ENCODE measurements at places on chromosomes 3 and 15.

DNA sequence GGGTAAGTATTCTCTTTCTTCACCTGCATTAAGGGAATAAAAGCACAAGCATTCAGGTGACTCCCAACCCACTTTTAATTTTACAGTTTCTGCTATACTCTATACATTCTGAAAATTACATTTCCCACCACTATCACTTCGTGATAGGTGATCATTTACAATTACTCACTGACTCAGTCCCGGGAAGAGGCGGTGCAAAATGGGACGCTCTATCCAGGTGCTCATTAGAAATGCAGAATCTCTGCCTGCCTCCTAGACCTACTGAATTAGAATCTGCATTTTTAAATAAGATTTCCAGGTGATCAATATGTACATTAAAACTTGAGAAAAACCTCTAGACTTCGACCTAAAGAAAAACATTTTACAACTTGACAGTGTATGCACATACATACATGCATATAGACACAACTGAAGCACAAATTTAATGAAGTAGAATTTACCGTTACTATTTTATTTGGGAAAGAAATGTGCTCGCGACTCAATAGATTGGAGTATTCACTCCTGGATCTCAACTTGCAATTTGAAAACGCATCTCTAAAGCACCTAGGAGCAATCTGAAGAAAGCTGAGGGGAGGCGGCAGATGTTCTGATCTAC lies 598 bp upstream of the TGFBR2 start:
- no peak for DNase-seq

DNA sequence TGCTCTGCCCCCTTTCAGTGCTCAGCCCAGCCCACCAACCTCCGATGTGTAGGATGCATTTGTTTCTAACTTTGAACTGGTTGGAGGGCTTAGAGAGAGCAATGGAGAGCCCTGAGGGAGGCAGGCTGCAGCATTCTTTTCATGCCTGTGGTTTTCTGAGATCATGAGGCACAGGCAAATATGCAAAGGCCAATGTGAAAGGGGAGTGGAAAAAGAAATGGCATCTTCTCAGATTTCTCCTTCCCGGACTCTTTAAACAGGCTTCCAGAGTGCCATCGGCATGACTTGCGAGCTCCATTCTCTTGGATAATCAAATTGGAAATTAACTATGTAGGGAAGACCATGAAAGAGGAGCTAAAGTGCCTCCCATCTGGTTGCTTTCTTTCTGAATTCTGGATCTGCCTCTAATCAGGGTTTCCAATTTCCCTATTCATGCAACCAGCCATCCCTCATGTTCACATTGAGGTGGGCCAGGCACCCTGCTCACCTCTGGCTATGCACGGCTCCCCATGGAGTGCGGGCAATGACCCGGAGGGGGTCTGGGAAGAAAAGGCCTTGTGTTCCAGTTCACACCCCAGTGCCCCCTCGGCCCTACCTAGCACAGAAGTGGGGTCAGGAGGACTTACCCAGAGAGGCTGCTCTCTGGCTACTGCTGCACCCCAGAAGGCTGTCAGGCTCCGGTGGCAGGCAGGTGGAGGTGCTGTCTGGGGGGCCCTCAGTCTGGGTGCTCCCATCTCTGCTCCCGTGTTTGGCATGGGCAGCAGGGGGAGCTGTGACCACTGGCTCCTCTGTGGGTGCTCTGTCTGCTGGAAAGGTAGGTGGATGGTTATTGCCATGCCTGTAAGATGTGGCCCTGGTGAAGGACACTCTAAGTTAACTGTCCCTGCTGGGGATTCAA lies 16.1 kb downstream of the AMOTL2 start:
- DNase-seq, result no peak

DNA sequence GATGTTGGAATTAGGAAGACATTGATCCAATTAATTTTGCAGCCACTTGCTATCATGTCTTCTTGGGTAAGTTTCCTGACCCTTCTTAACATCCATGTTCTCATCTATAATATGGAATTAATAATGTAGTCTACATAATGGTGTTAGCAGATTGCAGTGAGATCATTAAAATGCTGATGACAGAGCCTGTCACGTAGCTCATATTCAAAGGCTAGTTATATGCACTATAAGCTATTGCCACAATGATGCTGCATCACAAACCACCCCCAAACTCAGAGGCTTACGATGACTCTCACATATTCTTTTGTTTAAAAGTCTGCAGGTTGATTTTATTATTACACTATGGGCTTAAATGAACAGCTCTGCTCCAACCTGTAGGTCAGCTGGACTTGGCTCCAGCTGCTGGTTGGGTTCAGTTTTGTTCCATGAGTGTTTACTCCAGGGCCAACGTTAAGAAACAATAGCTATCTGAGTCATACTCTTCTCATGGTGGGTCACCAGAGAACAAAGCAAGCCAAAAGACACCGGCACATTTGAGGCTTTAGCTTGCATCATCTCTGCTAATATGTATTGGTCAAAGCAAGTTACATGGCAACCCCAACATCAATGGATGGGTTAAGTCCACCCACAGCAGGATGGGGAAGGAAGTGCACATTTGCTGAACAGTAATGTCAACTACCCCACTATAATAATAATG lies 250.0 kb upstream of the SLCO3A1 start:
- DNase-seq, result no peak

DNA sequence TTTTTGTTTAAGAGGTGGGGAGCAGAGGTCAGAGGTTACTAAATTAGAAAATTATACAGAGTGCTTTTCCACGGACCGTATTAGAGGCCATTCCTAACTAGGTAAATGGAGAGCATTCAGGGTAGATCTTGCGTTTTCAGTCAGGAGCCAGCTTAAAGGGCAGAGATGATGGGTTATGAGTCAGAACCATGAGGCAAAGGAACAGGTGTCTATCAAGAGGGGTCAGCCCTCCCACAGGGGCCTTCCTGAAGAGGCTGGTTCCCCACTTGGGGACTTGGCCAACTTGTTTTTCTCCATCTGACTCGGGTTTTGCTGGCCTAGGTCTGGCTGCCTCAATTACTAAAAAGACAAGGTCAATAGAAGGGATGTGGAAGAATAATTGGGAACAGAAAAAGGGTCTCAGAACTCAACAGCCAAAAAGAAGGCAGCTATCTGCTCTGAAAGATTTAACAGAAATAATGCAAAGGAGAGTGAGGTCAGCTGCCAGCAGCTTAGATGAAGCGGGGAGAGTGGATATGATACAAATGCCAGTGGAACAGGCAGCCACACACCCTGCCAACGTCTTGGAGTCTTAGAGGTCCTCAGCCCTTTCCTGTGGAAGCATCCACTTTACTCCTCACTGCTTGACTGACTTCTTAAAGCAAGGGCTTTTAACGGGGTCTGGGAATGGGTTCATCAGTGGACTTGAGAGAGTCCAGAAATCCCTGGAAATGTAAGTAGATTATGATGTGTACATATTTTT lies 17.6 kb downstream of the MTMR14 start:
- DNase-seq, result no peak

- DNase-seq, result no peak
Measured at GRCh38 chr3:121072133-121072532, 164.1 kb downstream of the STXBP5L start.

DNA sequence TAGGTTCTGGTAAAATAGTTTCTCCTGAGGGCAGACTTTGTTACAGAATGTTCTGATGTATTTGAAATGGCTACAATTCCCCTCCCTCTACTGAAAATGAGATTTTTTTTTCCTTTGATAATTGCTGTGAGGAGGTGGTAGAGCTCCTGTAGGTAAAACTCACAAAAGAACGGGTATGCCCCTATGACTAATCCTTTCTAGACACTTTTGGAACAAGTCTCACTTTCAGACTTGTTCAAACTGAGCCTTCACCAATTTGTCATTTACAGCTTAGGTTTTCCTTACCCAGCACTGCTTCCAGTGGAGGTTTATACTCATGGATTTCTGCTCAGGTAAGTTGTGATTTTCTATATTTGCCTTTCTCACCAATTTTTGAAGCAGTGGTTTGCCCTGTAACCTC lies 115.6 kb downstream of the NLGN1 start:
- DNase-seq, result no peak

DNA sequence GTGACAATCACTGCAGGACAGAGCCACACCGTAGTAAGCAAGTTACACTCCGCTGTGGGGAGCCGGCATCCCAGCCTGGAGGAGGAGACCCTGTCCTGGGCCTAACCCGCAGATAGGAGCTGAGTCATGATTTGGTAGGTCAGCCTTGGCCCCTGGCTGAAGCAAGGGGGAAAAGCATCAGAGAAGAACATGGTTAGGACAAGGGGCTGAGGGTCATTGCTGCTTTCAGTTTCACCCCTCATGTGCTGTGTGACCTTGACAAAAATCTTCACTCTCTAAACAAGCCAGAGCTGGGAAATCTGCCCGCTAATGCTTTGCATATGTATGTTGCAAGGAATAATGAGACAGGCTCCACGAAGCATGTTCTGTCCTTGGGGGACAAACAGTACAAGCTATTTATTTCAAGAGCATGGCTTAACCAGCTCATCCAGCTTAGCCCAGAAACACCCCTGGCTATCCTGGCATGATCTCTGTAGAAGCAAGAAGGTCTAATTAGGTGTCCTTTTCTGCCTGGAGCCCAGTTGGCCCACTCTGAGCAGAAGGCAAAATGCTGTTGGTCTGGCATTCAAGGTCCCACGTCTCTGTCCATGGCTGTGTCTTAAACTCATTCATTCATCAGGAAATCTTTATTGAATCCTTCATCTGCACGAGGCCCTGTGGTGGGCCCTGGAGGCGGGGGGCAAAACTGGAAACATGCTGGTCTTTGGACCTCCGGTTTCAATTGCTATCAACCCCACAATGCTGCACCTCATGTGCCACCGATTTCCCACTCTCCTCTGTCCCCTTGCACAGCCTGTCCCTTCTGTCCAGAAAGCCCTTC lies 221.3 kb upstream of the LYSMD4 start:
- DNase-seq, result no peak

DNA sequence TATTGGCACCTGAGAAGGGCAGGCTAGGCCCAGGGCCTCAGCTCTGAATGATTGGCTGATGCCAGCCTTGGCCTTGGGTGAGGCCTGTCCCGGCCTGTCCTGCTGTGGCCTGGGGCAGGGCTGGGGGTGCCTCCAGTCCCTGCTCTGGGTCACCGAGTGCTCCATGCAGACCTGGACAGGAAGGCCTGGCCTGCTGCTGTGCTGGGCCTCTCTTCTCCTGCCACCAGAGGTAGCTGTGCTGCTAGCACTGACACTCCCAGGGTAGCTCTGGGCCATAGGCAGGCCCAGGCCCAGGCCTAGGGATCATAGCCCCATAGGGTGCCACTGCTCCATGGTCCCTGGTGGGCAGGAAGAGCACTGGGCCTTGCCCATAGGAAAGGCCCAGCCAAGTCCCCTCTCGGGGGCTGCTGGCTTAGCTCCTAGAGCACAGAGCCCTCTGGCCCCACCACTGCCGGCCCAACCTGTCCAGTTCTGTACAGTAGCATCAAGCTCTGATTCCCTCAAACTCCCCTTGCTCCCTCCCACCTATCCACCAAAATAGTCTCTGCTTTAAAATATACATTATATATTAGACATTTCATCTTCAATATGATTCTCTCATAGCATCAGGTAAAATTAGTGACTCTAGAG lies 18.2 kb downstream of the ABTB1 start:
- DNase-seq, result no peak

GRCh38 chr3:139113993-139114375 lies 69.3 kb upstream of the PRR23C start:
- DNase-seq, result no peak

Measured in stimulated activated CD4-positive, alpha-beta T cell treated with anti-CD3 and anti-CD28 coated beads, Interleukin-4, amount 100 ng/mL, for 1 hour (primary cell).